ENCODE measurements at places on chromosomes 11 and 22.

DNA sequence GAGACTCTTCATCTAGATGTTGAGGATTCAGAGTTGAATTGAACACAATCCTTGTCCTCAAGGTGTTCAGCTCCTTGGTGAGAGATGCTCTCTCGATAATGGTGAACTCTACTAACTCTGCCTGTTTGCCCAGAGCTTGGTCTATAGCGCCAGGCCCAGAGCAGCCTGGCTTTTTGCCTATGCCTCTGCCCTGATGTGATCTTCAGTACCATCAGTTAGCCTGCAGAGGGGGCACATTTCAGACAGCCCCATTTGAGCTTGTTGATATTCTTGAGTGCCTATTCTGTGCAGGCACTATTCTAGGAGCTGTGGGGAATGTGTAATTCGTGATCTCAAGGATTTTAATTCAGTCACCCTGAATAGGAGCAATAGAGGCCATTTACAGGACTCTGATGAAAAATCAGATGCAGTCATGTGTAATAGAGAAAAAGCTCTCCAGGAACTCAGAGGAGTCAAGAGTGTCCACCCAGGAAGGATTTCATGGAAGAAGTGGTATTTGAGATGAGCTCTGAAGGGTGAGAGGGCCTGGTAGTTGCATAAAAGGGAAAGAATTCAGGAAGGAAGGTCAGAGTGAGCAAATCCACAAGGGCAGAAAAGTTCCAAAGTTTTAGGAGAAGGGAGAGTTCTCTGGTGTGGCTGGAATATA, 19.3 kb downstream of the GTPBP1 start:
- DNase-seq = no peak

DNA sequence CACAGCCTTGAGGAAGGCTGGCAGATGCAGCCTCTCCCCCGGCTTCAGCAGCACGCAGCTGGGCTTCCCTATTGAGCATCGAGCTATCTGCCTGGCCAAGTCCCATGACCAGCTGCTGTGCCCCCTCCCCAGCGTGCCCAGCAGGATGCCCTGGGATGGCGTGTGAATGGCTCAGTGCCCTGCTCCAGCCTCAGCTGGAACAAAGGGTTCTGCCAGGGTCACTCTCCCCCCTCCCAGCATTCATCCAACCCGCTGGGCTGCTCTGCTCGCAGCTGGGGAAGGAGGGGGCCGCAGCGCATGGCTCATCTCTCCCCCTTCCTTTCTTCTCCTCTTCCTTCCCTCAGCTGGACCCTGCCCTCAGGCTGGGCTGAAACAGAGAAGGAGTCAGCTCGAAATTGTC, 14.5 kb downstream of the LRP4 start:
- DNase-seq = no peak

DNA sequence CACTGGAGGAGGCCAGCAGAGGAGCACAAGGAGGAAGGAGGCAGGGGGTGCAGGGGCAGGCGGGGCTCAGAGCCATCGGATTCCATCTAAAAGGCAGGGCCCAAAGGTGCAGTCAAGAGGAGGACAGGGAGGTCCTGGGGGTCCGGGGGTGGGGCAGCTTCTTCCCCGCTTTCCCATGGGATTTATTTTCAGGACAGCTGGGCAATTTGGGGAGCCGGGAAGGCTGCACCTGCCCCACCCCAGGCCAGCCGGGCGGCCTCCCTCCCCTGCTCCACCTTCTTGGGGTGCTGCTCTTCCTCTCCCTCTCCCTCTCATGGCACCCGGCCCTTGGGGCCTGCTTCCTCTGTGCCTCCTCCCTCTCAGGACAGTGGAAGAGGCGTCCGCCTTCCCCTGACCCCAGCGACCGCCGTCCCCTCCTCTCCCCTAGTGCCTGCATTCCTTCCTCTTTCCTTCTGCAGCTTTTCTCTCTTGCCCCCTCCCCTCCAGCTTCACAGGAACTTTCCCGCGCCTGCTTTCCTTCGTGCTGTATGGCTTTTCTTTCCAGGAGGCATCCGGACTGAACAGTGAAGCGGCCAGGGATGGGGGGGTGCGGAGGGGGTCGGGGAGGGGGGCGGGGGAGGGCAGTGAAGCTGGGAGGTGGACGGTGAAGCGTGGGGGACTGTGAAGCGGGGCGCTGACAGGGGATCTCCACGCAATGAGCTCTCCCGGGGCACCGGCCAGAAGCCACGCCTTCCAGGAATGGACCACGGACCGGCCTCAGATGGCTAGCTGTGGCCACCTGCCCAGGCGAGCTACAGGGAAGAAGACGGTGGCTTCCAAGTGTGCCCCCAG, 26.9 kb downstream of the APOBEC3H start:
- no peak for DNase-seq

DNA sequence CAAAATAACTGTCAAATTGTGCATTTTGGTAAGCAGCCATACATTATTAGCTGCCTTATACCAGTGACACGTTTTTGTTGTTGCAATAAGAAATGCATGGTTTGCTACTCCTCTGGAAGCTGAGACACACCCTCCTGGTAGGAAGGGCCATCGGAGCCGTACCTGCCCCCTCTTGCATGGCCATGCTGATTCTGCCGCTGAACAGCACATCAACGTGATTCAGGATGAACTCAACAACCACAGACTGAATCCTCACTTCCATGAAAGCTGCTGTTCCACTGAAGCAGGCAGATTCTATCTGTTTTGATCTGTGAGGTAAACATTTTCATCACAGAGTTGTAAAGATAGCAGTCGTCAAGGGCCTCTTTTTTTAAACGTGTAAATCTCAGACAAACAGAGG, 38.6 kb upstream of the TP53AIP1 start:
- DNase-seq = no peak

DNA sequence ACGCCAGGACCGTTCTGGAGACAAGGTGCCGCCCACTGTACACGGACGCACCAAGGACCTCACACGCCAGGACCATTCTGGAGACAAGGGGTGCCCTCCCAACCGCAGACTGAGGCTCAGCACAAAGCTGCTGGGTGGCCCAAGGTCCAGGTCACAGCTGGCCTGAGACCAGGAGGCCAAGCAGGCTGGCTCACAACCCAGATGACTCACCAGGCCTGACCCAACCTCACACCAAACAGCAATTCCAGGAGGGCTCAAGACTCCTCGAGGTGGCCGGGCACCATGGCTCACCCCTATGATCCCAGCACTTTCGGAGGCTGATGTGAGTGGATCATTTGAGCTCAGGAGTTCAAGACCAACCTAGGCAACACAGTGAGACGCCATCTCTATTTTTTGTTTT, 14.8 kb downstream of the BRD1 start:
- no peak for DNase-seq

- no peak for DNase-seq
These were observed 68.3 kb upstream of the TSPAN18 start for GRCh38 chr11:44658506-44658850.

GRCh38 chr11:129021295-129021694, 78.6 kb upstream of the TP53AIP1 start:
- DNase-seq = no peak

DNA sequence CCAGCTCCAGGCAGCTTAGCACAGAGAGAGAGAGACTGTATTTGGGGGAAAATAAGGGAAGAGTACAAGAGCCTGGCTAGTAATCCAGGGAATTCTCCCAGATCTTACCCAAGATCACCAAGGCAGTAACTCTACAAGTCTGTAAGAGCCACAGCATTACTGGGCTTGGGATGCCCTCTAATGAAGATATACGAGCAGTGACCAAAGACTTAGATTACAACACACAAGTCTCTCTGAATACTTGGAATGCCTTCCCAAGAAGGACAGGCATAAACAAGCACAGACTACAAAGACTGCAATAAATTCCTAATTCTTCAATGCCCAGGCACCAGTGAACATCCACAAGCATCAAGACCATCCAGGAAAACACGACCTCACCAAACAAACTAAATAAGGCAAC, 17.7 kb downstream of the DNAJC24 start:
- no peak for DNase-seq

- DNase-seq = no peak
These were observed 8.0 kb downstream of the TUBGCP6 start for GRCh38 chr22:50236731-50237409.

DNA sequence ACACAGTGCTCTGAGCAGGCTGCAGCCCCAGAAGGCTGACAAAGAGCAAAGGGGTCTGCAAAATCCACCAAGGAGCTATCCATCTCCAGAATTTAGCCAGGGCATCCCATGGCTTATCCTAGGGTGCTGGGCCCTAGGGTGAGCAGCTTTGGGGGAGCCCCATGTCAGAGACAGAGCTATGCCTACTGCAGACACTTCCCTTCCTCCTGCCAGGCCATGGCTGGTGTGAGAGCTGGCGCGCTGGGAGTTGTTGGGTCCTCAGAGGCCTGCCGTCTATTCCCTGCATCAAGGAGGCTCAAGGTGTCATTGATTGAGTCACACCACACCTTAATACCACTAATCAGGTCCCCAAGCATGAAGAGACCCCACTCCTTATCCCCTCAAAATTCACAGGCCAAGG, 85.3 kb upstream of the TP53I11 start:
- DNase-seq = no peak

DNA sequence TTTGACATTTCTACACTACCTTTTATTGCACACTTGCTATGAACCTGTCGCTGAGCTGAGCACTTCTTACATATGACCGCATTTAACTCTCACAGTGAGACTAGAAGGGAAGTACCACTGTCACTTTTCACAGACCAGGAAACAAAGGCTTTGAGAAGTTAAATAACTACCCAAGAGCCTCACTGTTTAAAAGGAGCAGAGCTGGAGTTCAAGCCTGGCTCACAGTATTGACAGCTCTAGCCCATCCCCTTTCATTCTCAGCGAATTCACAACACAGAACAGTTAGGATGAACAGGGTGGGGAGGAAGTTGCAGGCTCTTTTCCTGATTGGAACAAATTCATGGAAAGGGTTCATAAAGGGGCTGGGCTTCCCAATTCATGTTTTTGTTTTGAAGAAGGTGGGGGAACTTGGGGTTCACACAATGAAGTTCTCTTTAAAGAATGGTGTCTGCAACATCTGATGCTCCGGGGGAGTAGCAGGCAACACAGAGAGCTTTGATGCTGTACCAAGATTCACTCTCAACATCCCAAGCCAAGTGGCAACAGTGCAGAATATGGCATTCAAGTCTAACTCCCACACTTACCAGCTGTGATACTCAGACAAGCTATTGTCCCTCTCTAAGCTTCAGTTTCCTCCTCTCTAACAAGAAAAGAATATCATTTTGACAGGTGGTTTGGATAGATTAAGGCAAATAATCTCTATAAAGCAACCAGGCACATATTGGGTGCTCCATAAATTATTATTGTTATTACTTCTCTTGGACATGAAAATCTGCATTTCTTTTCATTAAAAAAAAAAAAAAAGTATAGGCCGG, 17.2 kb downstream of the SCGB1A1 start:
- no peak for DNase-seq

GRCh38 chr11:128904656-128905344, 13.6 kb downstream of the KCNJ5 start:
- peak; percentile 66 for DNase-seq

- DNase-seq = no peak
These were observed 776.0 kb upstream of the ARHGAP42 start for GRCh38 chr11:99911116-99911515.

DNA sequence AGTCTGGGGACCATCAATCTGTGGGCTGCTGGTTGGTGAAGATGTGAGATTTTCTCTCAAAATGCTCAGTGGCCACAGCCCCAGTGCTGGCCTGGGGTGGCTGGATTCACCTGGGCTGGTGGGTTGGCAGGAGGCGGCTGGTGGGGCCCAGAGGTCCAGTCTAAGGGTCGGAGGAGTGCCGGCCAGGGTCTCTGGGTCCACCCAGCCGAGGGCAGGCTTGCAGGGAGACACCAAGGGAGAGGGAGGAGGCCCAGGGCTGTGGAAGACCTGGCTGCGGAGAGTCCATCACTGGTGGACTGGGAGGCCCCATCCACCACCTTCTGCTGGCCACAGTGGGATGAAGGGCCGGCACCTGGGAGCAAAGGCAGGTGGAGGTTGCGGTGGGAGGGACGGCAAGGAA, 582 bp upstream of the SHANK3 start:
- DNase-seq = no peak

DNA sequence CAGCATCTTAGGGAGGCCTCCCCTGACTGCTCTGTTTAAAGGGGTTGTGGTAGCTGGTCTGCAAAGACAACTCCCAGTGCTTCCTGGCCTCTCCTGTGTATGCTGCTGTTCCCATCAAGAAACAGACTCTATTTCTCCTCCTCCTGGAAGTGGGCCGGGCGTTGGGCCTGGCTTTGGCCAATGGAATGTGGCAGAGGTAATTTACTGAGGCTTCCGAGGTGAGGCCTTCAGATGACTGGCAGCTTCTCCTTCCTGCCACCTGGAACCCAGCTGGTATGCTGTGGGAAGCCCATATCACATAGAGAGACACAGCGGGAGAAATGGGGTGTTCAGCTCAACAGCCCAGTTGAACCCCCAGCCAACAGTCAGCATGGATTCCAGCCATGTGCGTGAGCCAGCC, 25.1 kb upstream of the EIF3D start:
- no peak for DNase-seq

DNA sequence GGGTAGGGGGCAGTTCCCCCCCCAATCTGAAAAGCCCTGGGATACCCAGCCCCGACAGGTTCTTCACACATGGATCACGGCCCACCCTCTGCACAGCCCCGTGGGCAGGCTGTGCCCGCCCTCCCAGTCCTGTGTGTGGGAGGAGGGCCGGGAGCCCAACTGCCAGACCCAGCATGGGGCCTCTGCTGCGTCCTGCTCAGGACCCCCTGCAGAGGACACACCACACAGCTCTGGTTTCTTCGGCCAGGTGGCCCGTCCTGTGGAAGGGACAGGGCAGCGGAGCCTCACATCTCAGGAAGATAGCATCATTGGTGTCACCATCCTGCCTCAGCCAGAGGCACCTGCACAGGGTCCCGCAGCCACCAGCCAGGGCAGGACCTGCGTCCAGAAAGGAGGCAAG, 396.0 kb downstream of the TBC1D22A start:
- no peak for DNase-seq

GRCh38 chr22:32325416-32325801, 32.3 kb upstream of the RFPL3 start:
- DNase-seq = no peak

DNA sequence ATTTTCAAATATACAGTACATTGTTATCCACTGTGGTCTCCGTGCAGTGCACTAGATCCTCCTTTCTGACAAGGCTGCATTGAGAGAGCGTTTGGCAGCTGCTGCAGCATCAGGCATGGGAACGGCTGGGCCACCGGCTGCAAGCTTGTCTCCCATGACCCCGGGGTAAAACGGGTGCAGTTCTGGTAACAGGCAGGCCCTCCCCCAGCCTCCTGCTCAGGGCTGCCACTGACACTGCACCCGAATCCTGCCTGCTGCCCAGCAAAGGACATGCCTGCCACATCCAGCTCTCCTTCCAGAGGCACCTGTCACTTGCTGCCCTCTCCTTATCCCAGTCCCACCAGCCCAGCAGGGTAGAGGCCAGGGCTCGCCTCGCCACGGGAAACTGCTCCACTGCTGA, 124.5 kb upstream of the TMEM45B start:
- DNase-seq = no peak

- DNase-seq = no peak
These were observed 38.1 kb upstream of the LDLRAD3 start for GRCh38 chr11:35905646-35906276.

GRCh38 chr11:62439785-62440602, 21.2 kb downstream of the SCGB1A1 start:
- no peak for DNase-seq
